ENCODE measurements at places on chromosomes 5 and 9. TPM values are rescaled to one million over a fixed set of nuclear protein-coding genes. Genes with fewer than 3 reads are reported as not detected.

WDR38 gene
- not detected for total RNA-seq

PCDHA6 gene
- 1.0 TPM for total RNA-seq

PCDHB13 gene
- 0.17 TPM for total RNA-seq

MSX2 gene
- total RNA-seq: 1.1 TPM

LAMC3 gene
- total RNA-seq: not detected

PGM5 gene
- total RNA-seq: 0.55 TPM

KIF24 gene
- 1.9 TPM for total RNA-seq

TOR4A gene
- 42.1 TPM for total RNA-seq

SYNPO gene
- 23.1 TPM for total RNA-seq

UBAP2 gene
- 30.9 TPM for total RNA-seq

ANKRD31 gene
- 0.25 TPM for total RNA-seq

TLX3 gene
- 0.35 TPM for total RNA-seq

AGXT2 gene
- total RNA-seq: not detected

ERCC8 gene
- total RNA-seq: 26.4 TPM

IFNK gene
- total RNA-seq: not detected

ARSB gene
- 15.1 TPM for total RNA-seq

TESK1 gene
- total RNA-seq: 5.6 TPM

ZNF462 gene
- 36.1 TPM for total RNA-seq

PCDHAC1 gene
- 2.7 TPM for total RNA-seq

PDZD2 gene
- 14.2 TPM for total RNA-seq

CFAP90 gene
- not detected for total RNA-seq

HABP4 gene
- total RNA-seq: 24.8 TPM

SPINK13 gene
- 1.8 TPM for total RNA-seq

SHISAL2B gene
- total RNA-seq: not detected

ADAMTS19 gene
- total RNA-seq: not detected

C6 gene
- not detected for total RNA-seq

FSTL4 gene
- not detected for total RNA-seq

BTNL8 gene
- 0.35 TPM for total RNA-seq

MARCHF11 gene
- total RNA-seq: not detected

LURAP1L gene
- total RNA-seq: 7.3 TPM

GALNT12 gene
- total RNA-seq: 4.3 TPM

VCAN gene
- total RNA-seq: 2,590 TPM

Measured in renal cortical epithelial cell (primary cell).